ENCODE measurements at places on chromosomes 3 and 15.

- no peak for DNase-seq
These were observed 175.2 kb downstream of the LSAMP start for GRCh38 chr3:116270056-116270455.

GRCh38 chr3:52061121-52061910 lies 4.9 kb upstream of the DUSP7 start:
- DNase-seq: no peak

- no peak for DNase-seq
These were observed 199.9 kb downstream of the MFSD1 start for GRCh38 chr3:159001711-159002110.

DNA sequence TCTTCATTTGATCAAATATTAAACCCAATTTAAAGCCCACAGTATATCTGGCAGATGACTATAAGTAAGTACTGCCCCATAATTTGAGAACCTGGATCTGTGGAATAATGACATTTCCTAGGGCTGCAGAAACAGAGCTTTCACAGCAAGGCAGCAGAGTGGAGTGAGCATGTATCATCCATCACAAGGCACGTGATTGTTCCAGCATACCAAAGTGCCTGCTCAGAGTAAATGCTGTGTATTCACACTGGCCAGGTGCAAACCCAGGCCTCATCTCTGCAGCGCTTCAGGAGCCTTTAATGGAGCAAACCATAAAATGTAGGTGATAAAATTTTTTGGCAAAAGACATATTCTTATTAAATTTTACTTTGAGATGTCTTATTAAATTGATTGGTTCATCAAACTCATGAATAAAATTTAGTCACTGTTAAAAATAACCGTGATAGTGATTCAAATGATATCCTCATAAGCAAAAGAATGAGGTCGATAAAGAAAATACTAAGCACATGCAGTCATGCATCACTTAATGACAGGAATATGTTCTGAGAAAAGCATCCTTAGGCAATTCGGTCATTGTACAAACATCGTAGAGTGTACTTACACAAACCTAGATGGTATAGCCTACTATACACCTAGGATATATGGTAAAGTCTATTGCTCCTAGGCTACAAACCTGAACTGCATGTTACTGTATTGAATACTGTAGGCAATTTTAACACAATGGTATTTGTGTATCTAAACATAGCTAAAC lies 99.3 kb upstream of the SLC24A5 start:
- no peak for DNase-seq

DNA sequence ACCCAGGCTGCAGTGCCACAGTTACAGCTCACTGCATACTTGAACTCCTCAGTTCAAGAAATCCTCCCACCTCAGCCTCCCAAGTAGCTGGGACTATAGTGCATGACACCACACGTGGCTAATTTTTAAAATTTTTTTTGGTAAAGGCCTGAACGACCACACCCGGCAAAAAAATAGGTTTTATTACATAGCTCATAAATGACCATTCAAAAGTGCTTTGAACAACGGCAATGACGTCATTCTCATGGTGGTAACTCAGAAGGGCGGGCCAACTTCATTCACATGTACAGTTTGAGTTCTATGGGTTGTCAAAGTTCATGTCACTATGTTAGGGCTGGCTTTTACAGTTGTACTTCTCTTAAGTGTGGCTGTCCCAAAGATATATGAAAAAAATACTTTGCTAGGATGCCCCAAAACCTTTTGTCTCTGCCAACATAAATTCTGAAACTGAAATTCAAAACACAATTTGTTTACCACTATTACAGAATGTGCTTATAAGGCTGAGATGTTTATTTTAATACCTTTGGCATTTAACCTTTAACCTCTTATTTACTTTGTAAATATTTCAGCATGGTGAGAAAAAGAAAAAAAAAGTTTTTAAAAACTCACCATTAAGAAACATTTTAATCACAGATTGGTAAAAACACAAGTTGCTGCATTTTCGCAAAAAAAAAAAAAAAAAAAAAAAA lies 6.2 kb downstream of the MYO1E start:
- no peak for DNase-seq

DNA sequence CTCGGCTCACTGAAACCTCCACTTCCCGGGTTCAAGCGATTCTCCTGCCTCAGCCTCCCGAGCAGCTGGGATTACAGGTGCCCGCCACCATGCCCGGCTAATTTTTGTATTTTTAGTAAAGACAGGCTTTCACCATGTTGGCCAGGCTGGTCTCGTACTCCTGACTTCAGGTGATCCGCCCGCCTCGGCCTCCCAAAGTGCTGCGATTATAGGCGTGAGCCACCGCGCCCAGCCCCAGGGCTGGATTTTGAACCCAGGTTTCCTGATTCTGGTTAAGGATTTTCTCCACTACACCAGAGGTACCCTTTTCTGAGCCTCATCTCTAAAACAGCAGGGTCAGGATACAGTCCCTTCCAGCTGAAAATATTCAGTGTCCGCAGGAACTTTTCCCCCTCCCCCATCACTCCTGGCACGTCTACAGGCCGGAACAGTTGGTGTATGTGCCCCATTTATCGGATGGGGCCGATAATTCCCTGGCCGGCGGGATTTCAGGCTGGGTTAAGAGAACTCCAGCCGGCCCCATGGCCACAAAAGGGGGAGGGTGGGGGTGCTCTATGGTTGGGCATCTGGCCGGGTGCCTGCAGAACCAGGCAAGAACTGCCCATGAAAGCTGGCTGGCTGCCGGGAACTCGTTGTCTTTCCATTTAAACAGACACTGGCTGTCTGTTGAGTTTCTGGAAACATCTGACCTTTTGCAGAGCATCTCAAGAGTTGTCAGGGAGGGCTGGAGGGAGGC lies 26.8 kb upstream of the SEMA4B start:
- DNase-seq: no peak

DNA sequence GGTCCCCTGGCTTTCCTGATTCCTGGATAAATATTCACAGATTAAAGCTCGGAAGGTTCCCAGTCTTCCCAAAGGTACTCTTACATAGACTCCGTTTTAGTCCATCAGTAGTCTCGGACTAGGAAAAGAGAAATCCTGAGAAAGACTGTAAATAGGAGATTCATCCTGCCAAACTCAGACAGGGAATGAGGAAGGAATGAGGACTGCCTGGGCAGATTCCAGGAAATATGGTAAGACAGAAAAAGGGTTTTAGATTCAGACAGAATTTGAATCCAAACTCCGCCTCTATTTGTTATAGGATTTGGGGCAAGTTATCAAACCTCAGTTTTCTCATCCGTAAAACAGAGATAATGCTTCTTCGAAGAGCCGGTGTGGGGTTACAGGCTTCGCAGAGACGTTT lies 77.8 kb upstream of the VGLL4 start:
- no peak for DNase-seq

DNA sequence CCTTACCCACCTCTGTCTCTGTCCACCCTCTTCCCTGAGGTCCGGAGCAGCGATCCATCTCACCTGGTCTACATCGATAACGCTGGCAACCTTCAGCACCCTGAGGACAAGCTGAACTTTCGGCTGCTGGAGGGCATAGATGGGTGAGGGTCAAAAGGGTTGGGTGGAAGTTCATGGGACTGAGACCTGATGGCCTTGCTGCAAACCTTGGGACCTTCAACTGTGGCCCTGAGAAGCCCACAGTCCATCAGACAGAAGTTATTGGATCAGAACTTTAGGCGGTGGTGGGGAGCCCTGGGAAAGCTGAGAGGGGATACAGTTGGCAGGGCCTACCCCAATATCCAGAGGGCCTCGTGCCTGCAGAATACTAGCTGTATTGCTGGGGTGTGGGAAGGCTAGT lies 50.5 kb downstream of the POMGNT2 start:
- DNase-seq: no peak

DNA sequence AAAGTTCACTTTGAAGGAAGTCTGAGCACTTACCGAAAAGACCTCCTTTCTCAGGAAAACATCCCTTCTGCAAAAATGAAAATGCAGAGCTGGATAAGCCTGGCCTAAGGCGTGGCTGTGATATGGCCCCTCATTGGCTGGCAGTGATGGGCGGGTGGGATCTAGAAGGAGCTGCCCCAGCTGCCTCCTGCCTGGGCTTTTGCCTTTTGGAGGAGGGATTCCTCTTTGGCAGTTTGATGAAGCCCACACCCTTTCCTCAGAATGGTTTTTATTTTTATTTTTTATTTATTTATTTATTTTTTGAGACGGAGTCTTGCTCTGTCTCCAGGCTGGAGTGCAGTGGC lies 4.0 kb upstream of the DZIP1L start:
- DNase-seq: no peak

DNA sequence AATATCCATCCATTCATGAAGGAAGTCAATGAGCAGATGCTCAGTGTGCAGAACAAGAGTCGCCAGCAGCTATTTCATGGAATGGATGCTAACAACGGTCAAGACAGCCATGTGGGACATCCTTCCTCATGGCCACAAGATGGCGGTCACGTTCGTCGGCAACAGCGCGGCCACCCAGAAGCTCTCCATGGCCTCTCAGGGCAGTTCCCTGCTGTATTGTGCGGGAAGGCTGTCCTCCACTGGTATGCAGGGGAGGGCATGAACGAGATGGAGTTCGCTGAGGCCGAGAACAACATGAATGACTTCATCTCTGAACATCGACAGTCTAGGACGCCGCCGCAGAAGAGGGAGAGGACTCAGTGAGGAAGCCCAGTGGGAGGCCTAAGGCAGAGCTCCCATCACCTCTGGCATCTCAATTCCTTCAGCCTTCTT lies 208.3 kb downstream of the TJP1 start:
- DNase-seq: no peak
